ENCODE measurements at places on chromosomes 2 and 18.

DNA sequence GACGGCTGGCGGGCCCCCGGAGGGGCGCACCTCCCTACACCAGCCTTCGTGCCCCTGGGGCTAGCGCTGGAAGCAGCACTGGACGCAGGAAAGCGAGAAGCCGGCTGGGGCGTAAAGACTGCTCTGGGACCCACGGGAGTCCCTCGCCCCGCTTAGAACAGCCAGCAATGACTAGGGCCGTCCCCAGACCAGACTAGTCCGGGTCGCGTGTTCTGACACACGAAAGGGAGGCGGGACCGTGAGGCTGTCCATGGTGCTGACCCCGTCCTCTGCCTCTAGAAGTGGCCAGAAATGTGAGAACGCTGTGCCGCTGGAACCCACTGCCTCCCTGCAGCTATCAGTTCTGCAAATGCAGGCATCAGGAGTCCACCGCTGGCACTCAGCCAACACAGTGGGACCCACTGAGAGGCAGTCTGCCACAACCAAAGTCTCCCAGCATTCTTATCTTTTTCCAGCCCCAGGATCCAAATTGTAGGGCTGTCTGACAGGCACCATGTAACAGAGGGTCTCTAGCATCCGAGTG, at the start of gene UCN:
Gene UCN, minus strand, starts transcription at position 87 of the 523 bp plus-strand sequence. CDS start 550 bp downstream, outside the sequence.
- peak; percentile 7 for DNase-seq

- no peak for DNase-seq
These were observed 116.5 kb upstream of the REG3G start for GRCh38 chr2:78908973-78909372.

GRCh38 chr2:129724021-129724757, 255.3 kb upstream of the RAB6C start:
- no peak for DNase-seq

DNA sequence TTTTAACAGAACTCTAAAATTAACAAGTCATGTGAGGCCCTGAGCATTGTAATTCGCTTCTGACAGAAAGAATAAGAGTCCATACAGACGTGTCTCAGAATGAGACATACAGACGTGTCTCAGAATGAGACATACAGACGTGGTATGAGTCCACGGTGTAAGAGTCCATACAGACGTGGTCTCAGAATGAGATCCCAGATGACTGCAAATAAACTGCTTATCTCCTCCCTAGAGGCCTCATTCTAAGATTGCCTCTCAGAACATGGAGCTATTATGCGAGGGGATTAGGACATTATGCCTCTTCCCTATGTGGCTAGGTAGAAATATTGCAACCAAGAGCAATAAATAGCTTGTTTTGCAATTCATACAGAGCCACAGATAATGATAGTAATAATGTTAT, 63.9 kb downstream of the NEB start:
- DNase-seq: no peak

DNA sequence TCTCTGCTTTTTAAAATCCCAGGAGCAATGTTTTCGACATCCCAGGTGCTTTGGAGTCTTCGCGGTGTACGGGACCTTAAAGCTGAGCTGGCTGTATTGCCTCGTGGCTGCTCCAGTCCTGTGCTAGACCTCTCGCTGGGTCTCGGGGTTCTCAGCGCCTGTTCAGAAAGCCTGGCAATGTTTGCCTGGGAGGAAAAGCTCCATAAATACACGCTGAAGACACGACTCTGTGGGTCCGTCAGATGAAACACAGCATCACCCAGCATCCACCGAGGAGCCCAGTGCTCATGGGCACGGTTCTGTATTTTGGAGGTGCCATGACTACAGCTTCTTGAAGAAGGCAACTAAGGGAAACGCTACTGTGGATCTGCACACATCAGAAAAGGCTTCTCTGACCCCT, 21.6 kb downstream of the MBP start:
- DNase-seq: no peak

GRCh38 chr18:13570216-13570615, 156.1 kb downstream of the FAM210A start:
- no peak for DNase-seq

All from common myeloid progenitor, CD34-positive (primary cell).